ENCODE measurements at places on chromosomes 5 and 9.
A peak's percentile ranks its signal among the peaks of the same experiment; 100 is the strongest.

DNA sequence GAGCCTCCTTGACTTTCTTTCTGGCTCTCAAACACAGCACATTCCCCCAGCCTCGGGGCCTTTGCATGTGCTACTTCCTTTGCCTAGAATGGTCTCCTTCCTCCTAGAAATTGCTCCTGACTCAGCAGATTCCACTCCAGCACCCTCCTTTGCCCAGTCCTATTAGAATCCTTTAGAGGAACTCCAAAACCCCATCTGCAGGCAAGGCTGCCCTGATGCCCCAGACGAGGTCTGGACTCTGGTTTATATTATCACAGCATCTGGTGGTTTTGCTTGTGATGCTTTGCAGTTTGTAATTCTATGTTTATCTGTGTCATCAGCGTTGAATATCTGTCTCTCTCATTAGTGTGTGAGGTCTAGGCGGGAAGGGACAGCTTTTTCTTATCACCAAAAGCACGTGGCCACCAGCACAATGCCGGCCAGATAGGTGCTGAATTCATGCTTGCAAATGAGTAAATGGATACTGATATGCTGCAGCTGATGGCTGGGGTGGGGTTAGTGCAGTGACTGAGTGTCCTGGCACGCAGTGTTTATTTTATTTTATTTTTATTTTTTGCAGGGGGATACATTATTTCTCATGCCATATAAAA is 30.0 kb upstream of the ANKH start:
- DNase-seq, result no peak

- DNase-seq, result no peak
Measured at GRCh38 chr9:129542741-129543140, 78.2 kb downstream of the C9orf50 start.

- no peak for DNase-seq
Measured at GRCh38 chr9:90307167-90307833, 335.3 kb downstream of the DIRAS2 start.

GRCh38 chr9:95634536-95634935 is 117.8 kb upstream of the PTCH1 start:
- DNase-seq, result no peak

- no peak for DNase-seq
Measured at GRCh38 chr9:130284690-130285089, 19.1 kb downstream of the HMCN2 start.

DNA sequence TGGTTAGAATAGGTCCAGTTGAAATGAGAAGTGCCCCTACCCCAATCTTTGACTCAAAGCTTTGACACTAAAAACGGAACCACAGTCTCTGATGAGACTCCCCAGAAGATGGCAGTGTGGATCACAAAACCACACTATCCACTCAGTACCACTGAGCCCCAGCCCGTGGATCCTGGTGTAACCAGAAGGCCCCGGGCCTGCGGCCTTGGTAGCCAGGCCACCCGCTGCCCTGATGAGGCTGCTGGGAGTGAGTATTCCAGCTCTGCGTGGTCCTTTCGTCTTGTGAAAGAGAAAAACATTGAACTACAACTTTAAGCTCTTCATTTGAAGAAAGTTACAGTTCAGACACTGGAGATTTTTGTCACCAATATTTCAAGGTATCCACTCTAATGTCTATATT is 42.2 kb upstream of the FBP1 start:
- DNase-seq, result peak; percentile 30

DNA sequence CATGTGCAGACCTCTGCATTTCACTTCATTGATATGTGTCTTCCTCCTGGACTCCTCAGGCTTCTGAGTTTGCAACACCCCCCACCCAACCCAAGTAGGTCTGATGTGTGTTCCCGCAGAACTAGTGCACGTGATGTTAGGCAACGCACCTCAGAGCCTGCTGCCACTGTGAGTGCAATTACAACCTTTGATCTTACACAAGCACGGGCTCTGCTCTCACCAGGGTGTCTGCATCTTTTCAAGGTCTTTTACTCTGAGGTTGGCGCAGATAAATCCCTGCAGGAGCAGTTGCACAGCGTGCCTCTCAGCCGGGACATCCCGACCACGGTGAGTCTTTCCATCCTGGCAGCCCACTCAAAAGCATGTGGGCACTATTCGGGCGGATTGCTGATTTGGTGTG is 80.1 kb downstream of the EGFLAM start:
- DNase-seq, result no peak

- DNase-seq, result no peak
Measured at GRCh38 chr5:62082370-62082801, 223.6 kb upstream of the KIF2A start.

DNA sequence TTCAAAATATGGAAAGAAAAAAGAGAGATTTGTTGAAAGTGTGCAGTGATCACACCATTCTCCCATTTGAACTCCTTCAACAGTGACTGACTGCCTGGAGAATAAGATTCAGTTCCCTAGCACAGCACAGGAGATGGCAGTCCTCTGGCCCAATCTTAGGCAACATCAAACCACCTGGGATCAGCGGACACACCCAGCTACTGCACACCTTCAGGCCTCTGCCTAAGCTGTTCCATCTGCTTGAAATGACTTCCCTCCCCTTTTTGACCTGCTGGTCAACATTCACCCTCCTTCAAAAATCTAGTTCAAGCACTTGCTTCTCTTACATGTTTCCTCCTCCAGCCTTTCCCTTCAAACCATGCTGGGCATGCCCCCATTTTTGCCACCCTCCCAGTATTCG is 4.5 kb downstream of the MAPK9 start:
- no peak for DNase-seq

- DNase-seq, result no peak
Measured at GRCh38 chr5:54460181-54460919, 4.9 kb downstream of the HSPB3 start.

DNA sequence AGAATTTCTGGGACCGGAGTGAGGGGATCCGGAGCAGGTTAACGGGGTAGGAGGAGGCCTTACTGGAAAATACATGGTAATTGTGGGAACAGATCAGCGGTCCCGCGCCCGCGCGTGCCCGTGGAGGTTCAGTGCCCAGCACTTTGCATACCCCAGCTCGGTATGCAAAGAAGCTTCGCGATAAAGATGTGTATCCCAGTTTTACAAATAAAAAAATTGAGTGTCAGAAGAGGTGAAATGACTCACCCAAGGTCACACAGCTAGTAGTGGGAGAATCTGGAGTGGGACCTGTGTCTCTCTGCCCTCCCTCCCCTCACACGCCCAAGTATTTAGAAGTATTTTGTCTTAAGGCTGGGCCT is 967 bp downstream of the NEURL1B start:
- DNase-seq, result no peak

Data from stimulated activated CD4-positive, alpha-beta T cell treated with anti-CD3 and anti-CD28 coated beads, Interleukin-1b, Interleukin-23, amount 100 ng/mL, for 1 hour (primary cell).